ENCODE measurements at places on chromosomes 16 and 17.

DNA sequence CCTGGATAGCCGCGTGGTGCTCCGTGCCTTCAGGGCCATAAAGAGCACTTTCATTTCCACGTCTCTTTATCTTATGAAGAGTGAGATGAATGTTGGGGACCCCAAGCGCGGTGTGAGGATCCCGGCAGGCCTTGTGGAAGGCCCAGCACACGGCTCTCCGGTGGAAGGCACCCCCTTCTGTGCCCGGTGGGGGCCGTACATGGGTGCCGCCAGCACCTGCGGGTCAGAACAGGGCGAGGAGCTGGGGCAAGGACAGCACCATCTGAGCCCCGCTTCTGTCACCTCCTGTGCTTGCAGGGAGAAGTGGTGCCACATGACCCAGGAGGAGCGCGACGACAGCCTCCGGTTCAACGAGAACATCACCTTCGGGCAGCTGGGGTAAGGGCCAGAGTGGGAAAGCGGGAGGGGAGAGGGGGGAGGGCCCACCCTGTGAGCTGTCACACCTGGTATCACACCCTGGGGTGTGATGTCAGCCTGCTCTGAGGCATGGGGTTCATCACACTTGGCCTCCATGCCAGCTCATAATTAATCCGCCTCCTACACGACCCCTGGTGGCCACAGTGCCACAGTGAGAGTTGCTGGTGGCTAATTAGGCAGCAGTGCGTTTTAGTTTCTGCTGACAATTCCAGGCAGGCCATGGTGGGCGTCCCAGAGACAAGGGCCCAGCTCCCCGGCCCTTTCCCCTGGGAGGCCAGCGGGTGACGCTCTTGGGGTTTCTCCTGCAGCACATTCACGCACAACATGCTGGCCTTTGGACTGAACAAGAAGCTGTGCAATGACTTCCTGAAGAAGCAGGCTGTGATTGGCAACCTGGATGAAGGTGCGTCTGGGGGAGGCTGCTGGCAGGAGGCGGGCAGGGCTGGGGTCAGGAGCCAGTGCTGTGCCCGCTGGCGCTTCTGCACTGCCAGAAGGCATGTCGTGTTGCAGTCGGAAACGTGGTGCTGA is 25.7 kb downstream of the CIBAR2 start:
- DNase-seq = peak; percentile 32

GRCh38 chr16:49556606-49557446 is 183.2 kb downstream of the C16orf78 start:
- peak; percentile 18 for DNase-seq

DNA sequence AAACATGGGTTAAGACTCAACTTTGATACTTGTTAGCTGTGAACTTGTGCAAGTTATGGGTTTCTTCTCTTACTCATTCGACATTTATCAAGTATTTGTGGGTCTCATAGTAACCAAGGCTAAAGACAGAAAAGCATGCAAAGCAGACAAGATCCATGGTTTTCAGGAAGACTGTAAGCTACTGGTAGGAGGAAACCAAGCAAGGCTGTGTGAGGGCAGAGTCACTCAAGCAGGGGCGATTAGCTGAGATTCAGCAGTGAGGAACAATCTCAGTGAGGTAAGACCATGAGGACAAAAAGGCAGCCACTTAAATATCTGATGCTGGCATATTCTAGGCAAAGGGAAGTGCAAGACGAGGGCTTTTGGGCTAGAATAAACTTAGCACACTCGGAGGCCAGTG is 29.5 kb downstream of the MBTD1 start:
- DNase-seq = no peak

DNA sequence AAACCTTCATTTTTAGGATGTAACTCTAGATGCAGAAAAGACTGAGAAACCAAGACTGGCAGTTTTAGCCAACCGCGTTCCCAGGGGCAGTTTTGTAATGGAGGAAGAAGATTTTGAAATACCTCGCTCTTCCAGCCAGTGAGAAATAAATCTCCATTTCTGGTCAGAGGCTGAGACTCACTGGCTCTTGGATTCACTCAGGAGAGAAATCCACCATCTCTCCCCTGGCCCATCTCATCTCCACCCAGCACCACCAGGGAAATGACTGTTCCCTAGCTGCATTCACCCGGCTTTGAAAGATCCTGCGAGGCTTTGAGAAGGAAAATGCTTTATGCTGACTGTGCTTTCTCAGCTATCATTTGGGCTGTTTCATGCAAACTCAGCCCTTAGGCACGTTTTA is 185.2 kb downstream of the SOX9 start:
- no peak for DNase-seq

GRCh38 chr17:44214896-44215295 is 4.6 kb downstream of the UBTF start:
- DNase-seq = no peak

DNA sequence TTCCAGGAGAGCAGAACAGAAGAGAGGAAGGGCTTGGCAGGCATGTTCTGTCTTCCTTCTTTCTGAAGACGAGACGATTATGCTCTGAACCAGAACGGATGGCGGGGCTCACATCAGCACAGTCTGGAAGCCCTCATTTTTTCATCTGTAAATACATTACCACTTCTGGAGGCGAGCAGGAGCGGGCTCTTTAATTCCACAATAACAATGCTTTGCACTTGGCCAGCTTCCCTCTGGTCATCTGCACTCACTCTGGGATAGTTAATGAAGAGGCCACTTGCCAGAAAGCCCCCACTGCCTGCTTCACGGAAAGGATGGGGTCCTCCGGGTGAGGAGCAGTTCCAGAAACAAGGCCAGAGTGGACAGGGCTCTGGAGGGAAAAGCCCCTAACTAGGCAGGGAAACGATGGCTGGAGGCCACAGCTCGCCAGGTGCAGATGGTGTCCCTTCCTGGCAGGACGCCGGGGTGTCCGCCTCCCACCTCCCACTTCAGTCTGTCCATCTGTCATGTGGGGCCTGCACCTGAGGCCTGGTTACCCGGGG is 13.1 kb upstream of the BCAR1 start:
- DNase-seq = peak; percentile 27

DNA sequence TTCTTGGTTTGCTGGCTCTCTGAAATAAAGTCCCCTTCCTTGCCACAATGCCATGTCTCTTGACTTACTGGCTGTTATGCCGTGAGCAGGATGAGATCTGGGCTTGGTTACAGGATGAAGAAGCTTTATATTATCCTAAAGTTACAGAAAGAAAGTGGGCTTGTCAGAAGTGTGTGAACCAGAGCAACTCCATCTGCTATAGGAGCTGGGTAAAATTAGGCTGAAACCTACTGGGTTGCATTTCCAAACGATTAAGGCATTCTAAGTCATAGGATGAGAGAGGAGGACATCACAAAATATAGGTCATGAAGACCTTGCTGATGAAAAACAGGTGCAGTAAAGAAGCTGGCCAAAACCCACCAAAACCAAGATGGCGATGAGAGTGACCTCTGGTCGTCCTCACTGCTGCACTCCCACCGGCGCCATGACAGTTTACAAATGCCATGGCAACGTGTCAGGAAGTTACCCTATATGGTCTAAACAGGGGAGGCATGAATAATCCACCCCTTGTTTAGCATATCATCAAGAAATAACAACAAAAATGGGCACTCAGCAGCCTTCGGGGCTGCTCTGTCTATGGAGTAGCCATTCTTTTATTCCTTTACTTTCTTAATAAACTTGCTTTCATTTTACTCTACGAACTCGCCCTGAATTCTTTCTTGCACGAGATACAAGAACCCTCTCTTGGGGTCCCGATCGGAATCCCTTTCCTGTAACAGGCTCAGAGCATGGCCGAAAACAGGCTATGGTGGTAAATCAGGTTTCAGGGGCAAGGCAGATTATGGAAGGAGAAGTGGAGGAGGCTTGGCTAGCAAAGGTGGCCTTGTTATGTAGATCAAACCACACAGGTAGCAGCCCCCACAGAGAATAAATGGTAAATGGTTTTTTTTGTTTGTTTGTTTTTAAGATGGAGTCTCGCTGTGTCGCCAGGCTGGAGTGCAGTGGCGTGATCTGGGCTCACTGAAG is 81.3 kb upstream of the C16orf82 start:
- DNase-seq = no peak

GRCh38 chr17:80892900-80893603 is 98.6 kb upstream of the CHMP6 start:
- DNase-seq = no peak

DNA sequence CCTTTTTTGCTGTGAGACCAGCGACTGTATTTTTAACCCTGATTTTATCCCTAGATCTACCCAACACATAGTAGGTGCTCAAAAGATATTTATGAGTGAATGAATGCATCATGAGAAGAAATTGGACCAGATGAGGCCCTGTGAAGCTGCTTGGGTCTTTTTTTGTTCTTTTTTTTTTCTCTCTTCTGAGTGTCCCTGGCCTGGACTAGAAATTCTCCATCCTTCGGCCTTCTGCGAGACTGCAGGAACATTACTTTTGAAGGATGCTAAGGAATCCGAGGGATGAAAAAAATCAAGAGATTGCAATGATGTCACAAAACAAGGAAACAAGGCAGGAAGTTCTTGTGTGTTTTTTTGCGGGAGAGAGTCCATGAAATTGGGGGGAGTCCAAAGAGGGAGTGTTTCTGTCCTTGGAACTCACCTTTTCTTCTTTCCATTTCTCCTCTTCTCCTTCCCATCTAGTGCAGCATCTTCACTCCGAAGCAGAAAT is 560 bp upstream of the RUSF1 start:
- peak; percentile 65 for DNase-seq

DNA sequence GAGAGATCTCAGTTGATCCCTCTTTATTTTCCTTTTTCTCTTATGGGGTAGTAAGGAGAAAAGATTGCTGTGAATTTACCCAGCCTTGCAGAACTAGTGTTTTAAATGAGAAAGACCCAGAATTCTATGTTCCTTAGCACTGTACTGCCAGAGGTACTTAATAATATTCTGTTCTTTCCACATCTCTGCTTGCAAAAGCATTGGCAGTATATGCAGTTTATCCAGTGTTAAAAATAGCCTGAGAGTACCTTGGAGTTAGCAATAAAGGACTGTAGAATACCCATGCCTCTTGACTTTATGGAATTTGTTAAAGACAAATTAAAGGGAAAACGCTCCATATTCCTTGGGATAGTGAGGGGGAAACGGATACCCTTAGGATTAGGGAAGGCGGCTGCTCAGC is 11.9 kb downstream of the SLC7A6 start:
- DNase-seq = no peak

DNA sequence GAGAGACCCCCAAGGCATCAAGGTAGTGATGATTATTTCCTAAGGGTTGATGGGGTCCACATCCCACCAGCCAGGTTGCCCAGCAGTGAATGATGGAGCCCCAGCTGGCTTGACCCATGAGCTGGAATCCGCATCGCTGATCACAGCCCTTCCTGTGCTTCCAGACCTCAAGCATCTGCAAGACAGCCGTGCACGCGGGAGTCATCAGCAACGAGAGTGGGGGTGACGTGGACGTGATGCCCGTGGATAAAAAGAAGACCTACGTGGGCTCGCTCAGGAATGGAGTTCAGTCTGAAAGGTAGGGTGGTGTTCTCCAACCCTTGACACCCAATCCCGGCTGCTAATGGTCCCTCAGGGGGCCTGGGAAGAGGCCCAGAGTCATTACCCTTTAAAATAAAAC is 69.3 kb downstream of the CRISPLD2 start:
- DNase-seq = no peak

DNA sequence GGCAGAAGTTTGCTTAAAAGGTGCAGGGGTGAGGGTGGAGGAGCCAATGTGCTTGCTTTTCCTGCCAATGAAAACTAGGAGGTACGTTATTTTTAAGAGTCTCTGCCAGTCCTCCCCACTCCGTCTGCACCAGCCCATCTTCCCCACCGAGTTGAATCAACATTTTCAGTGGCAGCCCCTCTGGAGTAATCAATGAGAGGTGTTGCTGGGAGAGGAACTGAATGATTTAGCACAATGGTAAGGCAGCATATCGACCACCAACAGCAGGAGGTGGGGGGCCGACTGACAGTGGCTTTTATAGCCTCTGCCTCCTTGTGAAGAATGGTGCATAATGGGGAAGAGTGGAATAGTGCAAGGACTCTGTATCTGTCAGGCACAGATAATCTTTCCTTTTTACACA is 1465.0 kb upstream of the GOT2 start:
- no peak for DNase-seq

DNA sequence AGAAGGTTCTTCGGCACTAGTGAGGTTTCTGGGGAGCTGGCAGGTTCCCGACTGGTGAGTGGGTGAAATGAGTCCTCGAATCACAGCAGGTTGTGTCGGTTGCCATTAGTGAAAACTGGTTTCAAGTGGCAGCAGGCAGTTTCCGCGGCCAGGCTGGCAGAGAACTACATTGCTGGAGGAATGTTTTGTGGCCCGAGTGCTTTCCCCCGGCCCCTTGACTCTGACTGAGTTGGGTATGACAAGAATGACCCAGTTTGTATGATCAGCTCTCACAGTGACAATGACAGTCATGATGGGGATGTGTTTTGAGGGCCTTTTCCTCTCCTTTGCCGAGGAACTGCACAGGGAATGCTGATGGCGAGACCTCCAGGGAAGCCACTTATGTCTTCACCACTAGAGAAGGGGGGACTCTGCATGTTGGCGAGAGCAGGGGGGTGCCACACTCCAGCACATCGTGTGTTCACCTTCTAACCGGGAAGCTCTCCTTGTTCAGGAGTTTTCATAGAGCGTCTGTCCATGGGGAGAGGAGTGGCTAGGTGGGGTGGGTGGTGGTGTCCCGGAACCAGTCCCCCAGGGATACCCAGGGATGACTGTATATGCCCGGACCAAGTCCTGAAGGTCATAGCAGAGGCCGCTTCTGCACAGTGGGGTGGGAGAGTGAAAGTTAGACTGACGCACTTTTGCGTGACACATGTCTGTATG is 206.0 kb upstream of the CHMP6 start:
- no peak for DNase-seq

- DNase-seq = no peak
These were observed 82.8 kb upstream of the NOG start for GRCh38 chr17:56510554-56511342.

- no peak for DNase-seq
These were observed 77.1 kb upstream of the BRD7 start for GRCh38 chr16:50445621-50446555.

- no peak for DNase-seq
These were observed 26.2 kb upstream of the FOXK2 start for GRCh38 chr17:82493226-82493781.

GRCh38 chr16:56257666-56258342 is 66.5 kb downstream of the GNAO1 start:
- no peak for DNase-seq

DNA sequence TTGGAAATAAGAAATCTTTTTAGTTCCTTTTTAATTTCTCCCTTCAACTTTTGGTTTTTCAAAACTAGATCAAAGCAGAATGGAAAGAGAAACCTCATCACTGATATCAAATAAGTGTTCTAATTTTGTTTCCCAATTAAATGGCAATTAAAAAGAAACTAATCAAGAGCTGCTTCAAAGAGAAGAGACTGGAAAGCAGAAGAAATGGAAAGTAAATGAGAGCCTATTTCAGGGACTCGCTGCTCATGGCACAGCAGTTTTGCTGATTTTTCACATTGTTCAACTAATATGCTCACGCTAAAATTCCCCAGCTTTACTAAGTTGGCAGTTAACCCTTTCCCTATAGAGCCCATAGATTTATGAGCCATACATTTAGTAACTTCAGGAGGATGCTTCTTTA is 6.5 kb downstream of the NMT1 start:
- DNase-seq = no peak

Data from skin of body (tissue), 3 donors.